ENCODE measurements at places on chromosomes 11 and 22.

DNA sequence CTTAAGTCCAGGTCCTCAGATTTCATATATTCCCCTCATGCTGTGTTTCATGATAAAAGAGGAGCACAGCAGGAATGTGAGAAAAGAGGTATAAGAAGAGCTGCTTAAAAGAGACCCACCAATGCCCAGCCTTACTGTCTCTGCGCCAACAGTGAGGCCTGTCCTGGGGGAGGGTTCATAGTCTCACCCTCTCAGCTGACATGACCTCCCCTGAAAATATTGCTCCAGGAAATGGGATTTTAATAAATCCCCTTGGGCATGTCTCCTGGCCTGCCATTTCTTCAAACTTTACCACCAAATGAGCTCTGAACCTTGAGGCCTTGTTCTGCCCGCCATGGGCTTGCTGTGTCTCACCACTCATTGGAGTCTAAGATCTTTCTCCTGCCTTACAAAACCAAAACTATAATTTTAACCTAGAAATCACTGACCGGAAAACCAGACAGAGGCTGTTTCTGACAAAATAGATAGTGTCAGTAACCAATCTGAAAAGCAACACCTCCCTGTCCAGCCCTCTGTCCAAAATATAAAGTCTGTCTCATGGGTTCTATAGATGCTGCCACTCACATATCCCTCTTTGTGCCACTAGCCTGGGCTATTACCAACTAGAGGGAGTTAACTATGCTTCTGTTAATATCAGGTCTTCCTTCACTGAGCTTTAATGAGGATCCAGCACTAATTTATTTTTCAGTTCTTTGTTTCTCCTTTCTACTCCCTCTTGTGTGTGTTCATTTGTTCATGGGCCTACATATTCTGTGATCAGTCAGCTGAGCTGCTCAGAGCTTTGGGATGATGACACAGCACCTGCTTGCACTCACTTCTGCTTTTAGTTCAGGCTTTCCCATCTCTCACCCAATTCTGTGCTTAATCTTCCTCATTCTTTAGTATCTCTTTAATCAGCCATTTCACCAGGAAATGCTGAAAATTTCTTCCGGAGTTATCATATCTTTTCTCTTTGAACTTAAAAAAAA, at the start of gene OR2AG2:
Gene OR2AG2, minus strand, starts transcription at position 51 of the 968 bp plus-strand sequence. CDS start 3,019 bp downstream, outside the sequence.
- DNase-seq = no peak

DNA sequence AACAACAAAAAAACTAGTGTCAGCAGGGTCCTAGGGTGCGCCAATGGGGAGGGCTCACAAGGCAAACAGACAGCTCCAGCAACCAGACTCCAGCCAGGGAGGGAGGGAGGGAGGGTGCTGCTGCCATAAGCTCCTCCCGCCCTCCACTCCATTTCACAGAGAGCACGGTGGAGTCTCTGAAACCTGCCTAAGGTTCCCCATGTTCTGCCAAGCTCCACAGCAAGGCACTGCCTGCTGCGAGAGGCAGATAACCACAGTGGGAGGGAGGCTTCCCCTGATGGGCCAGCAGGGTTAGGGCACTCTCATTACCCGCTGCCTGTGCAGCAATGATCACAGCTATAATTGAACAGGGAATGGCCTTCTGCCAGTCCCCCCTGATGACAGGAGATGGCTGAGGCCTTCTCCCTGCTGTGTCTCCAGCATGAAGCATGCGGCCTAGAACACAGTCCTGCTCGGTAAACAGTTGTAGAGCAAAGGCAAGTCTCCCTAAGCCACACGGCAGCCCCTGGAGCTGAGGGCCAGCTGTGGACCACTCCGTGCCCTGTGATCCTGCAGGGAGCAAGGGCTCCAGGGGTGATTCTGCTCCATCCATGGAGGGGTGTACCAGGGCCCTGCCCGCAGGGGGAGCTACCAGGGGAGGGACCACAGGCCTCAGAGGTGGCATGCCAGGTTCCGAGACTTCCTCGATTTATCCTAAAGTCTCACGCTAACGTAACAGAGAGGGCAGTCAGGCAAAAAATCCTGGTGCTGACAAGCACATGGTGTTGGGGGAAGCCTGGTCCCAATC, 42.9 kb downstream of the PC start:
- no peak for DNase-seq

- DNase-seq = peak; percentile 100
These were observed 2.2 kb upstream of the WDR74 start for GRCh38 chr11:62841361-62842170.

GRCh38 chr22:33869946-33870345, 50.3 kb downstream of the LARGE1 start:
- no peak for DNase-seq

GRCh38 chr11:27718863-27719545, 18.7 kb upstream of the BDNF start:
- no peak for DNase-seq

- no peak for DNase-seq
These were observed 48.3 kb downstream of the FAM83F start for GRCh38 chr22:40043081-40043480.

DNA sequence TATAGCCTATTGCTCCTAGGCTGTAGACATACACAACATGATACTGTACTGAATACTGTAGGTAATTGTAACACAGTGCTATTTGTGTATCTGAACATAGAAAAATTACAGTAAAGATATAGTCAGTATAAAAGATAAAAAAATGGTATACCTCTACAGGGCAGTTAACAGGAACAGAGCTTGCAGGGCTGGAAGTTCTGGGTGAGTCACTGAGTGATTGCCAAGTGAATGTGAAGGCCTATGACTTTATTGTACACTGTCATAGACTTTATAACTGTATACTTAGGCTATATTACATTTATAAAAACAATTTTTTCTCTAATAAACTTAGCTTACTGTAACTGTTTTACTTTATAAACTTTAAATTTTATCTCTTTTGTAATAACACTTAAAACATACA, 332.4 kb upstream of the ARHGAP42 start:
- no peak for DNase-seq
